ENCODE measurements at places on chromosomes 4 and X.

GRCh38 chrX:68681443-68681941 is 34.0 kb downstream of the STARD8 start:
- no peak for DNase-seq

- DNase-seq: no peak
Observed at GRCh38 chr4:72876946-72877345, 192.6 kb downstream of the COX18 start.

- DNase-seq: no peak
Observed at GRCh38 chrX:19543951-19544381, 28.7 kb upstream of the MAP3K15 start.

DNA sequence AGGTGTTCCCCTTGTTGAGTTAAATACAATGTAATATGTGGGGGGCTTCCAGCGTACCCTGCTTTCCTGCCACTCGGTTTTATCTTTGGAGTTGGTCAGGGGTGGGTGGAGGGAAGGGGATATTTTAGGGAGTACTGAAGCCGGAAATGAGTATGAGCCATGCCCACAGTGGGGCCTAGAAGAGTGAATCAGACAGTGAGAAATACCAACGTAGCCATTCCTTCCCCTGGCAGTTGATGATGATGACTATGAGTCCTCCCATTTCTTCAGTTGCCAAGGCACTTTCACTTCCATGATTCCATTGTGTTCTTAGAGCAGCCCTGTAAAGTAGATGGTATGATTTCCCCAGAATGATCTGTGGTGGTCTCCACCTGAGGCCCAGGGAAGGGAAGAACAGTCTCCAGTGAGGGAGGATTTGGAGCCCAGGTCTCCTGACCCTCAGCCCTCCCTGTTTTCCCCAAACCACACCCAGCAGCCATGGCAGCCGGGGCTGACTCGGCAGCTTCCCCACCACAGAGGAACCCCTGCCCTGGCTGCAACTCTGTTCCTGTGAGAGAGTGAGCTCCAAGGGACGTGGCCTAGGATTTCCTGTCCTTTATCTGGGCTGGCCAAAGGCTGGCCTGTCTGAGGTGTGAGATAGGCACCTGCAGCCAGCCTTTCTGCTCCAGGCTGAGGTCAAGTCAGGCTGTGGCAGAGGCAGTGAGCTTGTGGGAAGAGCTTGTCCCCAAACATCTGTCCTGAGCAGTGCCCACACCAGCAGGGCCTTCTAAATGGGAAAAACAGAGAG is 52.7 kb downstream of the STARD8 start:
- no peak for DNase-seq

GRCh38 chrX:77952173-77952572 is 17.3 kb downstream of the PGAM4 start:
- no peak for DNase-seq

All from endothelial cell (in vitro differentiated cells).